ENCODE measurements at places on chromosomes 1 and 21. TPM values are rescaled to one million over a fixed set of nuclear protein-coding genes. Genes with fewer than 3 reads are reported as not detected.
A peak's percentile ranks its signal among the peaks of the same experiment; 100 is the strongest.

- no peak for DNase-seq
These were observed 555.3 kb downstream of the NUF2 start for GRCh38 chr1:163877016-163877415.

GRCh38 chr1:29392486-29393450 lies 156.4 kb downstream of the PTPRU start:
- DNase-seq = no peak

DNA sequence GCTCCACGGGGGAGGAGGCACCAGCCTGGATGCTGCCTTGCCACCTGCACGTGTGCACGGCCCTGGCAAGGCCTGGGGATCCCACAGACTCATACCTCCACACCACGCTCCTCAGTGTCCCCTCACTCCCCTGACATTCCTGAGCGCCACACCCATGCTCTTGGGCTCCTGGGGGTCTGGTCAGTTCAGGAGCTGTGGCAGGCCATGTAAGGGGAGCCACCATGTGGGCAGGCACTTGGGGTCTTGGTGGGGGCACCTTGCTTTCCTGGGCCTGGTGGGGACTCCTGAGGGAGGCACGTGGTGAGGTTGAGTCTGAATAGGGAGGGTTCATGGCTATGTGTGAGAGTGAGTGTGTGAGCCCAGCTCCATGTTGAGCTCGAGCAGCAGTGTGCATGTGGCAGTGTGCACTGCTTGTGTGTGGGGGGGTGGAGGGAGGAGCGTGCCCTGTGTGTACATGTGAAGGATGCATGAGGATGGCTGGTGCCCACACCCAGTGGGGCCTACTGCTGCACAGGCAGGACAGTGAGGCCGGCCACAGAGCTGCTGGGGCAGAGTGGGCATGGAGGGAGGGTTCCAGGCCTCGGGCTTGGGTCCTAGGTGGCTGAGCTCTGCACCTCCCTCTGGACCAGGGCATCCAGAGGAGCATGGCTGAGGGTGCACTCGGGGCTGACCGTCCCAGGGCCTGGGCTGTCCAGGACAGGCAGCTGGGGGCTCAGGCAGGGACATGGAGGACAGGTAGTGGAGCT lies 1.6 kb downstream of the GJC2 start:
- peak; percentile 31 for DNase-seq

DNA sequence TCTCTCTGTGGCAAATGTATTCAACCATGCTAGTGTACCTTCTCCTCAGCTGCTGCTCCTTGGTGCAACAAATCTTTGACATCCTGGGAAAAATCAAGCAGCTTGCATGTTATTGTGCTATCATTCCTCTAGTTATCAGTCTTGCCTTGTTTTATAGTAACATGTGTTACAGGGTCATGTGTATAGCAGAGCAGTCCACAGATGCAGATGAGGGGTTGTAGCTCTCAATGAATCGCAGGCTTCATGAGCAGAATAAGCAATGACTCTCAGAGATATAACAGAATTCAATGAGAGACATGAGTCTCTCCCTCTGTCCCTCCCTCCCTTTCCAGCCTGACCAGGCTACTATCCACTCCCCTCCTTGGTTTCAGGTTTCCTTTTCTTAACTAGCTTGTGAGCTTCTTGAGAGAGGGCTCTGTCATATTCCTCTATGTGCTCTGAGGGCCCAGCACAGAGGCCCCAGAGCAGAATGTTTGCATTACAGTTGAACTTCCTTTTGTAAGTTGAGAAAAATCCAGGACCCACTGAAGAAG lies 15.1 kb upstream of the JUN start:
- DNase-seq = no peak

GRCh38 chr1:245051349-245052221 lies 103.2 kb upstream of the KIF26B start:
- no peak for DNase-seq

GRCh38 chr1:224377676-224378006 lies 21.0 kb downstream of the CNIH4 start:
- no peak for DNase-seq

GRCh38 chr1:81702079-81702715 lies 98.5 kb upstream of the ADGRL2 start:
- DNase-seq = no peak

- no peak for DNase-seq
These were observed 157.2 kb upstream of the NFIA start for GRCh38 chr1:60924964-60925798.

GBP4 gene
- total RNA-seq = 61.9 TPM

GRCh38 chr1:145804235-145805045 lies 19.5 kb downstream of the RNF115 start:
- no peak for DNase-seq

DNA sequence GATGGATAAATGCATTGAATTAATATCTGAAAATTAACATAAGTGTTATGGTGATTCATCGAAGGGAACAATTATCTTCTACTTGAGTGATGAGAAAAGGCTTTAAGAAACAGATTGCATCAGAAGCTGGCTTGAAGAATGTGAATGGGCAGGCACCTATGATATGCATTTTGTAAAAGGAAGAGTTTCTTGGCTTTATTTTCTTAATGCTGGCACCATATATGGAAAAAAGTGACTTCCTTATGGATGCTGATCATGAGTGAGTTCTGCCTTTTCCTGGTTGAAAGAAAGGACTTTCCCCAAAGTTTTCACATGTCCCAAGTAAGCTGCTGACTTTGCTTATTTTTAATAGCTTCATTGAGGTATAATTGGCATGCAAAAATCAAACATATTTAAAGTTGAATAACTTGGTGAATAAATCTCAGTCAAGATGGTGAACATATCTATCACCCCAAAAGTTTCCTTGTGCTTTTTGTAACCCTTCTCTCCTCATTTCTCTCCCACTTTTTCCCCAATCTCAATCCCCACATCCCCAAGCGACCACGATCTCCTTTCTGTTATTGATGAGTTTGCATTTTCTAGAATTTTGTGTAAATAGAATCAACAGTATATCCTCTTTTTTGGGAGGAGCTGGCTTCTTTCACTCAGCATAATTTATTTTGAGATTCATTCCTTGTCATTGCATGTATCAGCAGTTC lies 74.2 kb downstream of the SPATA46 start:
- no peak for DNase-seq

- DNase-seq = no peak
These were observed 174.6 kb downstream of the USP25 start for GRCh38 chr21:15904389-15904788.

DNA sequence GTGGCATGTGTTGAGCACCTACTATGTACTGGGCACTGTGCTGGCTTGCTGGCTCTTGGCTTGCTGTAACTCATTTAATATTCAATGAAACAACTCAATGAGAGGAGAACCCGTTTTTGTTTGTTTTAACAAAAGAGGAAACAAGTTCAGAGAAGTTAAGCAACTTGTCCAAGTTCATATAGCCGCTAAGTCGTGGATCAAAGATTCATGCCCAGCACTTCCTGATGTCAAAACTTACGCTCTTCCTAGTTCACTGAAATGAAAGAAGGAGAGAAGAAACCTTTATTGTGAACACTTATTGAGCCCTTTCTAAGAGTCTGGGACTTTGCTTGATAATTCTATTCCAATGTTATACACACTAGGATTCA lies 475.9 kb downstream of the PTPRU start:
- DNase-seq = no peak

DNA sequence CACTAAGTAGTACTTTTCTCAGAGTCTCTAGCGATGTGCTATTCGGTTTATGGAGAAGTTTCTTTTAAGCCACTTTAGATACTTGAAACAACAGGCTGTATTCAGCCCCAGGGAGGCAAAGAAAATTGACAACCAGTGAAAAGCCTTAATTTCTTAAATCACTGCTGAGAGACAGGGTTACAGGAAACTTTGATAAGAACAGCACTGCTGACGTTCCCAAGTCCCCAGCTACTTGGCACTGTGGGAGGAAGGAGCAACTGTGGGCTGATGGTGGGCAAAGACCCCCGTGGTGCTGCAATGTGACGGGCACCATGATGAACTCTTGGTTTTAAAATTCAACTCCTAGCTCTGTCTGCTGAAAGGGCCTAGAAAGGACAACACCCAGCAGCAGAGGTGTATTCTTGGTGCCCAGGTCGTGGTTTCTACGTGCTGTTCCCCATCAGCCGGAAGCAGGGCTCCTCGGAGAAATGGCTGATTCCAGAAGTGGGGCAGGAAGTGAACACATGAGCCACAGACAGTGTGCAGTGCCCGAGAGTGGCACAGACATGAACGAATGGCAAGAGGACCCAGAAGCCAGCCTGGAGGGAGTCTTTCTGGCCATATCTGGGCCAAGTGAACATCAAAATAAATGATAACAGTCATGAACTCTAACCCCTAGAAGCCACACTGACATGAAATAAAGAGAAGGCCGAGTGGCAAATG lies 5.3 kb downstream of the PTTG1IP start:
- DNase-seq = no peak

DNA sequence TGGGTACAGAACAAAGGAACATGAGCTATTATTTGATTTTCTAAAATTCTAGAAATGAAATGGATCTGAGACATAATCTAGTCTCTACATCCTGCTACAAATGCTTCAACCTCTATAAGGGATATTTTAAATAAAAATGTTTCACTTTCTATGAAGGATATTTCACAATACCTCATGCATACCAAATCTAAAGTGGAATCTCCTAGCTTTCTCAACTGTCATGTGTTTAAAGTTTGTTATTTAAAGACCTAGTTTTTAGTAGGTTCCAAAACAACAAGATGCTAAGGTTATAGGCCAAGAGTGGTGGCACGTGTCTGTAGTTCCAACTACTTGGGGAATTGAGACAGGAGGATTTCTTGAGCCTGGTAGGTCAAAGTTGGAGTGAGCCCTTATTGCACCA lies 47.6 kb downstream of the KDM5B start:
- DNase-seq = no peak

- DNase-seq = no peak
These were observed 20.2 kb downstream of the NSL1 start for GRCh38 chr1:212771341-212771740.

DNA sequence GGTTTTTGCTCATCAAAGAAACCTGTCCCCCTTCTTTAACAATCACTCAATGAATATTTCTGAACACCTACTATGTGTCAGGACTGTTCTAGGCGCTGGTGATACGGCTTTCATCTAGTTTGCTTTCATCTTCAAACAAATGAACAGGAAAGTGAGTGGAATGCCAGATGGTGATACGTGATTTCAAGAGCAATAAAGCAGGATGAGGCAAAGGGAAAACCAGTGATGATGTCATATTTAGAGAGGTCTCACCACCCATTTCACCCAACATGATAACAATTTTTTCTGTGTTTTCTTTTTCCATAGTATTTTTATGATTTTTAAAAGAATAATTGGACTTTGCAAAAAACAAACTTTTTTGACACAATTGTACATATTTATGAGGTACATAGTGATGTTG lies 11.3 kb upstream of the SLC6A17 start:
- DNase-seq = no peak

SOX13 gene
- 3.9 TPM for total RNA-seq

DNA sequence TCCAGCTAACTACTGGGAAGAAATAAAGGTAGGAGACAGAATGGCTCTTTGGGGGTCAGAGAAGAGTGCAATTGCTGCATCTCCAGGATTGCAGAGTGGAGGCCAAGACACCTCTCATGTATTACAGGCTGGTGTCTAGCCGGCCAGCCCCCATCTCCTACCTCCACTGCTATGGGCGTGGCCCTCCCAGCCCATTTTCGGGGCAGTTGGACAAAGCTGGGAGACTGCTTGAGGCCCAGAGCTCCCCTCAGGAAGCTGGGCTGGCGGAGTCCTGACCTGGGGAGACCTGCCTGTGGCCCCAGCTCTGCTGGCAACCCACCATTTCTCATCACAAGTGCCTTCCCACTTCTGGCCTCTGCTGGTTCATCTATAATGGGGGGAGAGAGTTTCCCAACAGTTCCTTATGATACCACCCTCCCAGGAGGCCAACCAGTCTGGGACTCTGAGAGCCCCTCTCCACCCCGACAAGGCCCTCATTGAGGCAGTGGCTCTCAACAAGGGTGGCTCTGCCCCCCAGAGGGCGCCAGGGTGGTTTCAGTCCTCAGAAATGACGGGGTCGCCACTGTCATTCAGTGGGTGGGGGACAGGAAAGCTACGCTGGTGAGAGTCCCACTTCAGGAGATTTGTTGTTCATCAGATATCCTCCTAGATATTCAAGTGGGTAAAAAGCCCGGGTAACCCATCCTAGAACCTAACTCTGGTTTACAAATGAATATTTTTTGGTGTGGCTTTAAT lies 11.5 kb downstream of the RAP1GAP start:
- DNase-seq = no peak

- no peak for DNase-seq
These were observed 46.8 kb upstream of the ZC3H11B start for GRCh38 chr1:219659684-219660083.

DNA sequence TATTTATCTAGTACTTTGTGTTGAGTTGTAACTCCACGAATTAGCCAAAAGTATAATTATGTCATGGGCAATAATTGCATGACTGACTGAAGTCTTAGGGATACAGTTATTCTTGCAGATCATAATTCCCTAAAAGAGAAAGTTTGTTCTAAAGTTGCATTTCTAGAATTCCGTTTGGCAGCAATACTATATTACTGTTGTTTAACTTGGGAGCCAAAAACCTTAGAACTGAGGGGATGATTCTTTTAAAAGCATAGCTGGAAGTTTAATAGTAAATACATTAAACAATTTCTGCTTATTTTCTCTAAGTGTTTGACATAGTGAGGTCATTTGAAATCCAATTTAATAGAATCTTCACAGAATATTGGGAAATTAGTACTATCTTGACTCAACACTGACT lies 356.4 kb upstream of the ADAMTS5 start:
- no peak for DNase-seq

- no peak for DNase-seq
These were observed 6.6 kb downstream of the PEF1 start for GRCh38 chr1:31637915-31638673.

CYYR1 gene
- total RNA-seq = not detected

GRCh38 chr1:24704411-24705259 lies 40.6 kb upstream of the CLIC4 start:
- DNase-seq = no peak

DNA sequence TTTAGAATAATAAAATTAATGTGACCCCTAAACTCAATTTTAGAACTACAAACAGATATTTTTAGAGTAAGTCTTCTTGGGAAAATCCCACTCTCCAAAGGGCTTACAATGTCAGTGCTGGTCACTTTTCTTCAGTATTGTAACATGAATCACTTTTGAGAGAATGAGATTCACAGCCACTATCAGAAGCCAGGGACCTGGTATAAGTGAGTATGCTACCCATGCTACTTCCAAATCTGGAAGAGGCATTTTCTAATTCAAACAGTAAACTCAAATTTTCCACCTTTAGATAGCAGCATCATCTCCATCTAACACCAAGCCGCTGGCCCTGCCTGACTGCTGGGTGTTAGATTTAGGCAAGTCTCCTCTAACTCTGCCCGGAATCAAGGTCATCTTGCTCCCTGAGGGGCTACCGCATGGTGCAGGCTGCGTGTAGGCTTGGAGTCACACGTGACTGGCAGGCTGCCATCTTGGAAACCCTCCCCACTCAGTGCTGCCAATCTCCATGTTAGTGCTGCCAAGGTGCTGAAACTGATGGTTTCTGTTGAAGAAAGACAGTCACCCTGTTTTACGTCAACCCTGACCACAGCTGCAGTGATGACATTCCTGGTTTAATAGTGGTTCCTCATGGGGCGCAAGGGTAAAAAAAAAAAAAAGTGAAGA lies 882.9 kb upstream of the B3GALT2 start:
- no peak for DNase-seq

CSMD2 gene
- total RNA-seq = not detected

ABCD3 gene
- 22.6 TPM for total RNA-seq
